ENCODE measurements at places on chromosomes 5 and 9.

DNA sequence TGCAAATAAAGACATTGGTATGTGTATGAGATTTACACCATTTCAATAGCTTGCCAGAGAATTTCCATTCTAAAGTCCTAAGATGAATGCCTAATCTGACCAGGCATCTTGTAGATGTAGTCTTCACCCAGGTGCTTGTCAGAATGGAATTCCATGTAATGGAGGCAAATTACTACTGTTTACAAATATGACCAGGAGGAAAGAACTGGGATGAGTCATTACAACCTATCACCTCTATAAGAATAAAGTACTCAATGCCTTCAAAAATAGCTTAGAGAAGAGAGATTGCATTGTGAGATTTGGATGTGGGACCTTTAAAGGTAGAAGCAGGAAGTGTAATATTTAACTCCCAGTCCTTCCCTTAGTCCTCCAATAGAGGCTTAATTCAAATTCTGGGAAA is 507.0 kb upstream of the PTGER4 start:
- no peak for DNase-seq

DNA sequence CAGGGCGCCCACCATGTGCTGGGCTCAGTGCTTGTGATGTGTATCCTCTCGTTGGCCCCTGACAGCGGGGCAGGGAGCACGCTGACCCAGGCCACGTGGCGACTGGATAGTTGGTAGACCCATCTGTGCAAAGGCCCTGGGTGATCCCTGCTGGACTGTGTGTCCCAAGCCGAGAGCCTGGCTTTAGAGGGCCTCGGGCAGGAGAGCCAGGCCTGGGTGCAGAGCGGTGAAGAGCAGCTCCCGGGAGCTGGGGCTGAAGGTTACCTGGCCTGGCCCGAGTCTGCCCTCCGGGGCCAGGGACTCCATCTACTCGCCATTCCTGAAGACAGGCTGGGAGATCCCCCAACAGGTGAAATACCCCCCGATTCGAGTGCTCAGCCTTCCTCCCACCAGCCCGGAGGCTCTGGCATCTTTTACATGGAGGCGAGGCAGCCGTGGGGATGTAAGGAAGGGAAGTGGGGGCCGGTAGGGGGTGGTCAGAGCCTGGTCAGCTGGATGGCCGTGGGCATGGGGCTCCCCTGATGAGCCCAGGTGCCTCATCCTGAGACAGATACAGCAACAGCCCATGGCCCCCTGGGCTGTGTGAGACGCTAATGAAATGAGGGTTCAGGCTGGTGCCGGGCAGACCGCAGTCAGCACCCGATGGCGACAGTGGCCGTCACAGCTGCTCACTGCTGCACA is 19.0 kb downstream of the NCS1 start:
- no peak for DNase-seq

GRCh38 chr9:129945314-129945713 is 97.7 kb downstream of the FNBP1 start:
- DNase-seq, result no peak

- DNase-seq, result peak; percentile 68
These were observed 120.6 kb upstream of the ASTN2 start for GRCh38 chr9:117535434-117535833.

DNA sequence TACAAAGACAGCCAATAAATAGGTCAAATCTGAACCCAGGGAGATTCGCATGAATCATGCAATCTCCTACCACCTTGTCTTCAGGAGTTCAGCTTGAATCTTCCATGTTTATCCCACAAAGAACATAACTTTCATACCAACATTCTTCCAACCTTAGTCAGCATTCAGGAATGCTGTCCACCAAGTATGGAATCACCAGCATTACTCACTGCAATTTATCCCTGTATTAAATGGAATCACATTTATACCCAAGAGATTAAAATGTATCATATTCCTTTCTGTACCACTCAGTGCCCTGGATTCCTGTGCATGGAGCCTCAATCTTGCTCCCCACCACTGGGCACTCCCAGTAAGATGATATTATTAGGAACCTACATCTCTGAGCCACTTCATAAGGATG is 162.6 kb downstream of the GLIS3 start:
- no peak for DNase-seq

GRCh38 chr5:84430863-84431663 is 46.4 kb upstream of the EDIL3 start:
- peak; percentile 71 for DNase-seq

DNA sequence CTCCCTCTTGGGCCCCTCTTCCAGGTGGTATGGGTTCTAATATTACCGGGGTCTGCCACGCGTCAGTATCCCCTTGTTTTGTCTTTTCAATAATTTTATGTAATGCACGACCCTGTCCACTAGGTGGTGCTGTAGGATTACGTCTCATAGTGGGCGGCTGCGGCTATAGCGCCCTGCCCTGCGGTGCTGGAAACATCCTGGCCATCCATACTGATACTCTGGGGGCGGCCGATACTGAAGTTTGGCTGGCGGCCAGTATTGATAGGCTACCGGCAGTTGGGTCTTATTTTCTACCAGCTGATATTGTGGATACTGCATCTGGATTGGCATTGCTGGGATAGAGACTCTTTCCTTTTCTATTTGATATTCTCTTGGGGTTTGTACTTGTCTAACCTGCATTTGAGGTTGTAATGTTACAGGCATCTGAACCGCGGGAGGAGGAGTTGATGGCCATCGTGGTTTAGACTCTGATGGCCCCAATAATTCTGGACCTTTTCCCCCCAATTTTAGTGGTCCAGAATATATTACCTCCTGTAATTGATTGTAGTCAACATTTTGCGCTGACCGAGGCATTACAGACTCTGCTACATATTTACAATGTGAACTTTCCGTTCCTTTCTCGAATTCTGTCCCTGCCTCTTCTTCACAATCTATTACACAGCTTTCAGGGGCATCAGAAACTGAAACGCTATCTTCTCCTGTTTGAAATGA is 3.3 kb upstream of the TMEM141 start:
- DNase-seq, result peak; percentile 78

- no peak for DNase-seq
These were observed 135.2 kb downstream of the GNA14 start for GRCh38 chr9:77512876-77513275.

DNA sequence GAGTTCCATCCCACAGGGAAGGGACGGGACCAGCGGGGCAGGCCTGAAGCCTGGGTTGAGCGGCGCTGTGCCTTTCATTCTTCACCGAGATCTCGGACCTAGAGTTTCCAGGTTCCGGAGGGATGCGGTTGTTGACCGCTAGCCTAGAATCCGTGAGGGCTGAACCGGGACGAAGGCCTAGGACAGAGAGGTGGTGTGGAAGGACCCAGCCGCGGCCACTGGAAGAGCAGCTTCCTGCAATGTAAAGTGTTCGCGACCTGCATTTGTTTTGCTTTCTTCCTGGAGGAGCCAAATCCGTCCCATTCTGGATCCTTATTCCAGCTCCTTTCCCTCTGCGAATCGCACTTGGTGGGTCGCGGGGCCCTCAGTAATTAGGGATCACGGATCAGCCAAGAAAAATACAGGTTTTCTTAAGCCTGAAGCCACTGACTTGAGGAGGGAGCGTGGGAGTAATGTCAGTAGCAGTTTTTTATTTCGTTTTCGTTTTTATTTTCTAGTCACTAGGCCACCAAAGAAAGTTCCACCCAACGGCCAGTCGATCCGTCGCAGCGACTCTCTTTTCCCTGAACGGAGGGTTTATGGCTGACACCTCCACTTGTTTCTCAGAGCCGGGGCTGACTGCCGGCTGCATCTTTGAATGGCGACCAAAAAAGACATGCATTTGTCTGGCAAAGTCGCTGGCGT is 48.6 kb downstream of the ANXA2R start:
- no peak for DNase-seq
